B cell (primary cell): ENCODE measurements at places on chromosomes 2 and 18. TPM values are rescaled to one million over a fixed set of nuclear protein-coding genes. Genes with fewer than 3 reads are reported as not detected.

Gene KLHL41
- 0.03 TPM in 1 of 2 replicates, not detected in the other for polyA plus RNA-seq

Gene RESP18
- polyA plus RNA-seq = not detected in 2 replicates

Gene MATN3
- not detected in 2 replicates for polyA plus RNA-seq

DNA sequence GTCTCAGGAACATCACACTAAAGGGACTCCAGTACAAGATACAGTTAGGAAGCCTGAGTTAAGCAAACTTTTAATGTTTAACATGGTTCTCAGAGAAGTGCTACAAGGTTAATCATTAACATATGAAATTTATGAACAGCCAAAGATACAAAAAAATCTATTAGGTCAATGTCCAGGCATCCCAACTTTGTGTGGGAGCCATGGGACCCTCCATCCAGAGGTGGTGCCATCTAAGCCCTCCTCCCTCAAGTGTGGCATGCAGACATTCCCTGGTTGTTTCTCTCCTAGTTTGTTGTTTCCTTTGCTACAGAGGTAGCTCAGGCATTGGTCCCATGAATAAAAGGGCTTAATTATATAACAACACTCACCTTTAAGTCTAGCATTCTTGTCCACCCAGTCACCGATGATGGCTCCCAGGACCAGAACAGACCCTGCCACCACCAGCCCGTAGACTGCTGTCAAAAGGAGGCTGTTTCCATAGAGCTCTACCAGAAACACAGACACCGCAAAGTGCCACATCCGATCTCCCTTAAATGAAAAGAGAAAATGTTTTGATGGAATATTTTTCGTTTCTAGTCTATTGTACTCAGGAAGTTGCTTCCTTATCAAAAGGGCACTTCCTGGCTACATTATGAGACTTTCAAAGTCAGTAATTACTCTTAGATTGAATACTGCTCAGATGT lies 5.7 kb downstream of the SLC40A1 start:
- no peak for DNase-seq

DNA sequence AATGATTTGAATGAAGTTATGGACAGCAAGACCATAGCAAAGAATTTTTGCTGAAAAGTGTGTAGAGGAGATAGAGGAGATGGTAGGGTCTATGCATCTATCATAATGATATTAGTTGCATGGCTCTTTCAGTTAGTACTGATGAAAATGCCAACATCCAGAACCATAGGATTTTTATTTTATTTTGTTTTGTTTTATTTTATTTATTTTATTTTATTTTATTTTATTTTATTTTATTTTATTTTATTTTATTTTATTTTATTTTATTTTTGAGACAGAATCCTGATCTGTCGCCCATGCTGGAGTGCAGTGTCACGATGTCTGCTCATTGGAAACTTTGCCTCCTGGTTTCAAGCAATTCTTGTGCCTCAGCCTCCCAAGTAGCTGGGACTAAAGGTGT lies 1021.1 kb upstream of the ZEB2 start:
- DNase-seq = no peak

DNA sequence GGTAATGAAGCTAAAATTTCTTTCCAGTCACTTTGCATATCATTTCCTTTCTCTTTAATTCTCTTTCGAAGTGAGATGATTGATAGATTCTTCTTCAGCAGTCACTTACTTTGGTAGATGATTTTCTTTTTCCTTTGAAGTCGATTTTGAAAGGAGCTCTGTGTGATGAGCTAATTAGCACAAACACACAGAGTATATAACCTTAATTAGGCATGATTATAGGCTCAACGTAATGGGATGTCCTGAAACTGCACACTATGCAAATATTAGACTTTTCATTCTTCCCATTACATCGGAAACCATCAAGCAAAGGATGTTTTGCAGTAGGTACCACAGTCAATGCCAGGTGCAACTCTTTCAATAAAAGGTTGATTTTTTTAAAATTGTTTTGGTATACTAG lies 6.4 kb upstream of the CTLA4 start:
- DNase-seq = no peak

DNA sequence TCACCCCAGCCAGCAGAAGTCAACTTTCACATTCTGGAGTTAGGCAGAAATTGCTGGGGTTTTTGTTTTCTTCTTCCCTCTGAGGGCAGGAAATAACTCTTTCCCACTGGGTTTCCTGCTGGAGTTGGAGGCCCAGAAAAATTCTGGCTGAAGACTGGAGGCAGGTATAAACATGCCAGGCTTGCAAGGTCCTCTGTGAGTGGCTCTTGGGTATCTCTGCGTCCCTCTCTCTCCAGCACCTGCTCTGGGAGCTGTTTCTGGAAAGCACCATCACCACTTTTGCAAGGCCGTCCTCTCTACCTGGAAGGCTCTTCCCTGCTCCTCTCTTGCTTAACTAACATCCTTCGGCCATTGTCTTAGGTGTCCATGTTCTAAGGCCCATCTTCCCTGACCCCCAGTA lies 91.0 kb downstream of the MCFD2 start:
- no peak for DNase-seq

- DNase-seq = peak; percentile 70
These were observed 18.7 kb upstream of the DUSP2 start for GRCh38 chr2:96163768-96164429.

DNA sequence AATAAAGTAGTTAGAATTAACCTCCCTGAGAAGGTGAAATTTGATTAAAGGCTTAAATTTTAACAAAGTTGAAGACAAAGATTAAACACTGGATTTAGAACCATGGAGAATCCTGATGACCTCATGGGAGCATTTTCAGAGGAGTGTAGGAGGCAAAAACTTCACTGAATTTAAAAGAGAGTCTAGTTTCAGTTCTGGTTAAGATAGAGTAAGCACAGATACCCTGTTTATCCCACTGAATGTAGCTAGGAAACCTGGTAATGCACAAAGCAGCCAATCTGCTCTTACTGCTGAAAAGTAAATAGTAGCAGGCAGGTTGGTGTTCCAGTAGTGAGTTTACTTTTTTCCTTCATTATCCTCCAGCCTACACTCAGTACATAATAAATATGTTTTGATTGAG lies 654.9 kb upstream of the SYT4 start:
- DNase-seq = no peak
